ENCODE measurements at places on chromosomes 16 and 17.

DNA sequence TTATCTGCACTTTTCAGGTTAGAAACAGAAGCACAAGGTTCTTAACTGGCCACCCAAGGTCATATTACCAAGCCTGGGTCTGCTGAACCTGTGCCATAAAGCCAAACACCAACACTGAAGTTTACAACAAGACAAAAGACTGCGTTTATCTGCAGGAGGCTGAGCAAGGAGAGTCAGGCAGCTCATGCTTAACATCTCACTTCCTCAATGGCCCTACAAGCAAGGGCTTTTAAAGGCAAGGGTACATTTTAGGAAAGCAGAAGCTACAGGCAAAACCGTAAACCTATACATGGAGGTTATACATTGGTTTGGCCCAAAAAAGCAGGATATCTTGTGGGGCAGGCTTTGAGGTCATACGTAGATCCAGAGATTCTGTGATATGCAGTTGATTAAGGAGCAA is 91.2 kb downstream of the GNAO1 start:
- no peak for DNase-seq

GRCh38 chr17:50459756-50460155 is 8.9 kb downstream of the CHAD start:
- DNase-seq = no peak

DNA sequence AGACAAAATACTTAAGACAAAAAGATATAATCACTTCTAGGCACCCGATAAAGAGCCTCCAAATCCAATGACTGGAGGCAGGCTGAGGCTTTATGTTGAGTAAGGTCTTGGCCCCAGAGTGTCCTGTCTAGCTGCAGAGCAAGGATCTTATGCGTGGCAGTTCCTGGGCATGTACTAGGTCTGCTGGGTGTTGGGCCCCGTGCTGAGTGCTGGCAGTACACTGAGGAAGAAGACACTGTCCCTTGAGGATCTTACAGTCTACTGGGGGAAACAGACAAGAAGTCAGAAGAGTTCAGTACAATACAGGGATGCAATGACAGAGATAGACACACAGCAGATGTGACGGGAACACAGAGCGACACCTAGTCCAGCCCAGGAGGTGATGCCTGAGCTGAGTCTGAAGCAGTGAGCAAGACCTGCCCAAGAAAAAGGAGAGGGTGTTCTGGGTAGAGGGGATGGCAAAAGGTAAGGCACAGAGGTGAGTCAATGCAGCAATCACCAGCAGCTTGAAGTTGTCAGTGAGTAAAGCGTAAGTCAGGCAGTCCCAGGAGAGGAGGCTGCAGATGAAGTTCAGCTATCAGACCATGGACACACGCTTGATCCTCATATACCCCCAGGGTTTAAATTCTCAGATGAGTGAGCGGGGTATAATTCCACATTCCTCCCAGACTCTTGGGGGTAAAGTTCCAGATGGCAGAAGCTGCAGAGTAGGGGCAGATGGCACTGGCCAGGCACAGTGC is 18.1 kb downstream of the MAP3K14 start:
- no peak for DNase-seq

DNA sequence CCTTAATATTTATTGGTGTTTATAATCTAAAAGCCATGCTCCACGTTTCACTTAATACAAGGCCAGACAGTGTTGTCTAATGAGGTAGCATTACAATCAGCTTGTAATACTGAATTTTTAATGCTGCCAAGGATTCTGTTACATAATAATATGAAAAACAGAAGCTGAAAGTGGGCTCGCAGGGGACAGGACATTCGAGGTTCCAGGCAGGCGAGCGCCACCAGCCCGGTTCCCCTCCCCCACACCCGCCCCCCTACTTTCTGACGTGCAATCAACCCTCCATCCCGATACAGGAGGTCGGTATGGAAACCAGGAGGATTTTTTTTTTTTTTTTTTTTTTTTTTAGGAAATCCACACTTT is 6.2 kb upstream of the ZFHX3 start:
- no peak for DNase-seq

- no peak for DNase-seq
Measured at GRCh38 chr16:73149334-73149733, 101.4 kb upstream of the ZFHX3 start.

GRCh38 chr17:77853191-77853977 is 105.1 kb upstream of the TNRC6C start:
- DNase-seq = no peak

GRCh38 chr17:3796110-3796821 is 4.7 kb downstream of the ITGAE start:
- DNase-seq = peak; percentile 47

GRCh38 chr16:87441886-87442580 is 49.9 kb downstream of the MAP1LC3B start:
- no peak for DNase-seq

- no peak for DNase-seq
Measured at GRCh38 chr16:89615596-89616090, 2.2 kb downstream of the DPEP1 start.

DNA sequence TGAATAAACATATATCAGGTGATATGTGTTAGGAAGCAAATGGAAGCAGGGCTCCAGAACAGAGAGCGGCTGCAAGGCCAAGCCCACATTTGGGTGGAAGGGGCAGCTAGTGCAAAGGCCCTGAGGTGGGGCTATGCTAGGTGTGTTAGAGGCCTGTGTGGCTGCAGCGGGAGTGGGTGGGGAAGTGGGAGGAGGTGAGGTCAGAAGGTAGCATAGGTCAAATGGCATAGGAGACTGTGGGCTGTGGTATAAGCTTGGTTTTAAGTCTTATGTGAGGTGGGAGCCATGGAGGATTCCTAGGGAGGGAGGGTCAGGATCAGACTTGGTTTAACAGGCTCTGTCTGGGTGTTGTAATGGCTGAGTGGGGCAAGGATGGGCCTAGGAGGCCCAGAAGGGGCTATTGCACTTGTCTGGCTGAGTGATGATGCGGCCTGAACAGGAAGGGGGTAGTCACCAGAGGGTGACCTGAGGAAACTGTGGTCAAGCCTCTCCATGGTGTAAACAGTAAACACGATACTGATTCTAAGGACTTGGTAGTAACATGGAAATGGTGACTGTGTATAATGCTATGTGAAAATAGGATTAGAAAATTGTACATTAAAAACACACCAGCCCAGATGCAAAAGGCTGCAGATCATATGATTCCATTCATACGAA is 31.1 kb downstream of the RAI1 start:
- no peak for DNase-seq

DNA sequence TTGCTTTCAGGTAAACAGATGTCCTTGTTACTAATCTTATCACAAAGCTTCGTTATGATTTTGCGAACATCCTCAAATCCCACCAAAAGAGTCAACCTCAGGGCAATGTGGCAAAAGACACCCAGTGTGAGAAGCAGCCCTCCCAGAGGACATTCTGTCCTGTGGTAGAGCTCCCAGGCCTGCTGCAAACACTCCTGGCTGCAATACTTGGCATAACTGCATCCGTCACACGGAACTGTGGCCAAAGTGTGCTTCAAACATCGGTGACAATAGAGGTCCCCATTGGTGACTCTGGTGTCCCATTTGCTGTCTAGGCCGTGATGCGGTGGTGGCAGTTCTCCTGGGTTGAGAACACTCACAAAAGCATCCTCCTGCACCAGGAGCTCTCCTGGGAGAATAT is 29.5 kb downstream of the SMYD4 start:
- no peak for DNase-seq

DNA sequence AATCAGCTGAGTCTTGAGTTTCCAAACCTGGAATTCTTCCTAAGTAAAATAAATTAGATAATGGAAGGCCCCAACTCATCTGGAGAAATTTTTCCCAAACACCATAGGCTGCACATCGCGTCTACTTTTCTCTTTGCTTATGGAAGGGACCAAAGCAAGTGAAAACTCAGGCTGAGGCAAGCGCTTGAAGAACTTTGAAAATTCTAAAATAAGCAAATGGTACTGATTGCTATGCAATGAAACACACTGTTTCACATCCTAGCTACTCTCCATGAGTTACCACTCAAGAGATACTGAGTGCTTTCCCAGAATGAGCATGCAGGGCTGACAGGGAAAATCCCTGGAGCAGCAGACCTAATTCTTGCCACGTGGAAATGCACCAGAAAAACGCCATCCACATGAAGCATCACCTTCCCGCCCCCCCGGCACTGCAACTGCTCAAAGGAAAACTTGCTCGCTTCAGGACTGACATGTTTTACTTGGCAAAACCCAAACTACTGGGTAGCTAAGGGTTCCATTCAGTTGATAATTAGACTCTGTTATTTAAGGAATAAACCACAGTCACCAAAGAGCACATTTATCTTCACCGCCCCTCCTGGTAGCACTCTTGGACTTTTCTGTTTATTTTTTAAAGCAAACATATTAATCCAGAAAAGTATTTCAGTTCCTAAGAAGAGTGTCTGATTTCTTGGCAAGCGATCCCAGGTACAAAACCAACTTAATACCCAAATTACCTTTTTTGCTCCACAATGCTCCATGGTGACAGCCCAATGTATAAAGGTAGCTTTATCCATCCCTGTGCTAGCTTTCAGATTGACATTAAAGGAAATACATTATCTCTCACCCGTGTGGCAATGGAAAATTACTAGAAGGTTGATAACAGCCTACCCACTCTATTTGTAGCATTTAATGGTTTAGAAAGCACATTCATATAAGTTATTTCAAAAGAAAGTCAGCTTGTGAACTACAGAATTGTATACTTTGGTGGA is 62.5 kb downstream of the WDR59 start:
- DNase-seq = no peak

- DNase-seq = no peak
Measured at GRCh38 chr17:27240086-27240801, 53.7 kb upstream of the WSB1 start.

DNA sequence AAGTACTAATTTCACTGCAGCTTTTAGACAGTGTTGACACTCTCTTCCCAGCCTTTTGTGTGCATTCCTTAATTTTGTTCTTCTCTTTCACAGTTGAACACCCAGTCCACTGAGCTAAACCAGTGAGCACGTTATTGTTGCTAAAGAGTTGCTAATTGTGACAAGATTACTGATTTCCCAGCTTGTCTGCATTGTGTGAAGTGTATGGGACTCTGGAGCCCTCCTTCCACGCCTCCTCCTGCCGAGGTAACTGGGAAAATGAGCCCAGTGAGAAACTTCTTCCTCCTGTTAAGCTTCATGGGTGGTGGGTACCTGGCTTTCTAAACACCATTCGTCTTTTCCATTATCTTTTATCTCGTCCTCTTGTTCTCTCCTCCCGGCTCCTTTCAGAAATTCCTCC is 29.8 kb upstream of the DNAH17 start:
- DNase-seq = no peak

- DNase-seq = no peak
Measured at GRCh38 chr16:87845213-87845612, 24.1 kb downstream of the SLC7A5 start.

DNA sequence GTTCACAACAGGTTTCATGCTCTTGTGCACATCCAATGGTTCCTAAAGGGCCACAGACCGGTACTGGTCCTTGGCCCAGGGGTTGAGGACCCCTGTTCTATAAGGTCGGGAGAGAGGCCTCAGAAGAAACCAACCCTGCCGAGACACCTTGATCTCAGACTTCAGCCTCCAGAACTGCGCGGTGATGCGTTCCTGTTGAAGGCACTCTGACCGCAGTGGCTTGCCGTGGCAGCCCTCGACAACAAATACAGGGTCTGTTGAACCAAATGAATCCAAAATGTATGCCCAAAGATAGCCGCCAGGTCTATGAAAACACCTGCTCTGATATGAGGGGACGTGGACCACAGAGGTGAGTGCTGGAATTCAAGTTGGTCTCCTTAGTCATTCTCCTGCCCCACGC is 389.8 kb downstream of the SEC14L1 start:
- DNase-seq = no peak

All from T-helper 17 cell (primary cell).